ENCODE measurements at places on chromosomes 5 and 9. TPM values are rescaled to one million over a fixed set of nuclear protein-coding genes. Genes with fewer than 3 reads are reported as not detected.
A peak's percentile ranks its signal among the peaks of the same experiment; 100 is the strongest.

GRCh38 chr9:131167146-131167692 is 41.8 kb downstream of the NUP214 start:
- DNase-seq: no peak

GRCh38 chr5:56164376-56164775 is 68.8 kb downstream of the ANKRD55 start:
- DNase-seq: no peak

The GCNT4 gene
- total RNA-seq: 0.06 TPM

DNA sequence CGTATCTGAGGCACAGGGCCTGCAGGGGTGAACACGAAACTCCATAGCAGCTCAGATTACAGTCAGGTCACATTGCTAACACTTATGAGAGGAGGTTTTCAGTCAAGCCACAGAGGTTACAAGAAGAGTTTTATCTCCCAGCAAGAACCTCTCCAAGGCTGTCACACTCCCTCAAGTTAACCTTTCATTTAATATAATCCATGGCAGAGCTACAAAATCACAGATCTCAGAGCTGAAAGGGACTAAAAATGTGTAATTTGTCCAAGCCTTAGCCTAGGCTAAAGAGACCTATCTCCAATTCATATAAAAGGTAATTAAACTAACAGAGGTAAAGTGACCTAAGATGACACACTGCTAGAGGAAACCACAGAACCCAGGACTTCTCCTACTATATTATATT is 57.2 kb downstream of the MLANA start:
- no peak for DNase-seq

- no peak for DNase-seq
Measured at GRCh38 chr5:92409134-92409533, 1026.0 kb upstream of the ARRDC3 start.

The ZBED3 gene
- 3.3 TPM for total RNA-seq

GRCh38 chr5:102682101-102682647 is 72.9 kb upstream of the PAM start:
- DNase-seq: no peak

DNA sequence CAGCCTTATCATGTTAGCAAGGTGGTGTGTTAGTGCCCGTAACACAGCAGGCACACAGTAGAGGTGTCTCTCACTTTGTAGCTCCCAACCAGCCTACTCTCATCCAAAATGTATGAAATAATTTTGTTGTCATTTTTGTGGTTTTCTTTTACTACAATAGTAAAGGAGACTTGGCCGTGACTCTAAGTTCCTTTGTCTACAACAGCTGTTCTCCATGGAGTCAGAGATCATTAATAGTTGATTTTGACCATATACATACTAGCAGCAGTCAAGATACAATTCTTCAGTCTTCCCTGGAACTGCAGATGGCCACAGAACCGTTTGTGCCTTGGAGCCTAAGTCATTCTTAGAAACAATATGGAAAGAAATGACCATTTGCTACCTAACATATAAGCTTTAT is 567.1 kb downstream of the TLR4 start:
- DNase-seq: no peak

The PCDHB8 gene
- total RNA-seq: 0.14 TPM

The SEMA5A gene
- total RNA-seq: 4.7 TPM

DNA sequence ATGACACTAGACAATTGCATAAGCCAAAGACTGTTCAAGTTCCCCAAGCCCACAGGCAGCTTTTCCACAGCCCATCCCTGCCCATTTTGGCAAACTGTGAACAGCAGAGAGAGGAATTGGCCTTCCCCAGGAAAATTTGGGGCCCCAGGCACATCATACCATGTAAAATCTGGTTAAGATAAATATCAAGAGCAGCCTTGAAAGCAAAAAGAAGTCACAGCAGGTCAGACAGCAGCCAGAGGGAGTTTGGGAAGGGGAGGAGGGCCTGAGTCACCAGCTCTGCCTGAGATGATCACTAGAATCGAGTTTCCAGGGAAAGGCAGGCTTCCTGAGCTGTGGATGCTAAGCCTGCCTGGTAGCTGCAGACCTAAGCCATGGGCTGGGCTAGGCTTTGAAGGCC is 179.2 kb downstream of the RFK start:
- DNase-seq: no peak

DNA sequence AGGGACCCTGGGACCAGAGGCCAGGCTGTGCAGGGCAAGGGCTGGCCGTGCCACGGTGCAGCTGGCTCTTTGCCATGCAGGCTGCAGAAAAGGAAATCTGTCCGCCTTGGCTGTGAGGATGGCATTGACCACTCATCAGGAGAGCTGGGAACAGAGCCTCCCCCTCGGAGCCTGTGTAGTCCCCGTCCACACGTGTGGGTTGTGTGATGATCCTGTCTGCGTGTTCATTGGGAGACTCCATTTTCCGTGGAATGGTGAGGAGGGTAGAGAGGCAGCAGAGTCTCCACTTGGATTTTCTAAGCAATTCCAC is 47.7 kb downstream of the EHMT1 start:
- DNase-seq: no peak

The CEP72 gene
- 22.9 TPM for total RNA-seq

DNA sequence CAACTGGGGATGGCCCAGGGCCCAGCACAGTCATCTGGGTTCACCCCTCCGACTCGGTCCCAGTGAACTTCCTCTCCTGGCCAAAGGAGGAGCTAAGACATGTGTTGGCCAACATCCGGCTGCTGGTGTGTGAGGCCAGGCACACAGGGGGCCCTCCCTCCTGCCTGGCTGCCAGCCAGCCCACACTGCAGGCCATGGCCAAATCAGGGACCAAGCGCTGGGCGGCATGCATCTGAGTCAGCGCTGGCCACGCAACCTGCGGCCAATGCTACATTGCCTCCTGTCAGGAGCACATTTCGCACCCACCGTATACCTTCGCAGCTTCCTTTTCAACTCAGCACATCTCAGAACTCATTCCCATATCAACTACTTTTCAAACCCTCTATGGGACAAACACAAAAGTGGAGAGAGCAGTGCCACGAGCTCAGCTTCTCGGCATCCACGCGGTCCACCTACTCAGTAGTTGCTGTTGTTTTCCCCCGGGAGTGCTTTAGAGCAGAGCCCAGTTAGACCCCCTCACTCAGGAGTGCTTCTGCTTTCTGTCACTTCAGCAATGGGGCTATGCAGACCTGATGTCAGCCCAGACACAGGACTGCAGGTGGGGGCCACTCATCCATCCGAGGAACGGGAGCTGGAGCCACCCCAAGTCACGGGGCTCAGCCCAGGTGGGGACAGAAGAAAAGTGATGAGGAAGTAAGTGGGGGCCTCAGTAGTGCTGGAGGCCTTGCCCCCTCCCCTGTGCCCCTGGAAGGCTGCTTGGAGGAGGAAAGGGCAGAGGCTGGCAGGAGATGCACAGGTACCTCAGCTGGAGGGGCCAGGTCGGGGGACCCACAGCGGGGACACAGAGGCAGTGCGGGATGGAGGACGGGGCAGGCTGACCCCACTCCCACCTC is 13.9 kb downstream of the NINJ1 start:
- DNase-seq: peak; percentile 95

GRCh38 chr9:110579034-110579861 is at the start of gene SVEP1:
Gene SVEP1, minus strand, starts transcription at chr9:110579741. Its CDS starts 198 bp downstream, at chr9:110579543.
- peak; percentile 17 for DNase-seq

GRCh38 chr5:120451445-120451844 is 12.7 kb upstream of the PRR16 start:
- DNase-seq: no peak

DNA sequence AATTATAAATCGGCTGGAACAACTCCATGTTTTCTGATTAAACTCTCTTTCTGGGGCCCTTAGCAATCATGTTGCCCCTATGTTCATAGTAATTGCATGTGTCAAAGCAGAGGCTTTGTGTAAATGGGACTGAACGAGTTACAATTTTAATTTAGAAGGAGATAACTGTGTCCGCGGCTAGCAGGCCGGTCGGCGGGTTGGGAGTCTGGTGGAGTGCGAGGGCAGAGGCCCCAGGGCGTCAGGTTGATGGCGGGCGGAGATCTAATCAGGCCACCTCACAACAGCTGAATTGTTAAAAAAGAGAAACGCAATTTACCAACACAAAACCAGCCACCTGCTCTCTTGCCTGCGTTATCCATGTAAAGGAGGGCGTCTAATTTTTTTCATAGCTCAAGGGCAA is 134.9 kb upstream of the LPCAT1 start:
- DNase-seq: no peak

DNA sequence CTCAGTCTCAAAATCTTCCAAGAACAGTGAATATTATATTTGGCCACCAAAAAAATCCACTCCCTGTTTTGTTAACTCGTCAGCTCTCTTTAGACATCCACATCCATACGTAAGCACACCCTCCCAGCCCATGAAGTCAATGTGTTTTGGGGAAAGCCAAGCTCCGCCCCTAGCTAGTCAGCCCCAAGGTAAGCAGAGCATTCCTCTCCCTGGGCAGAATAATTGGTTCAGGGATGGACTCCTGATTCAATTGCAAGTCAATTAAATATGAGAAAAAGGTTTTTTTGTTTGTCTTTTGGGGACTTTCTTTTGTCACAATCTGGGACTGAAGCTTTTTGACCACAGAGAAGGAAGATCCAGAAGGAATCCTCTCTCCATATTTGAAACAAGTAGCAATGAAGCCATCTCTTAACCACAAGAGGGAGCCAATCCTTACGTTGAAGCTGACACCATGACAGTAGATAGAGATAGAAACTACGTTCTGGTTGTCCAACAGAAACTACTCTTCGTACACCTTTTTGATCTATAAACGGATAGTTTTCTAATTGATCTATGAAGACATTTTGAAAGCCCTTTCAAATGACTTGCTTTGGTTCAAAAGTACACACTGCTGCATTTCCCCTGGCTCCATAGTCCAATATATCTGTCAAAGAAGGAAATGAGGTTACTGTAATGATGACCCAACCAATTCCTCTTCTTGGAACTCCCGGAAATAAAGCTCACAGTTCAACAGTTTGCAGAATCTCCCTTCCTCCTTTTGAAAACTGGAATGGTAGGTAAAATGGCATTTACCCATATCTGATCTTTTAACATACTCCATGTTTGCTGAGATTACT is 166.4 kb downstream of the TLE1 start:
- DNase-seq: peak; percentile 53

- DNase-seq: no peak
Measured at GRCh38 chr9:128841694-128842492, 12.3 kb upstream of the SPOUT1 start.

The CCL27 gene
- not detected for total RNA-seq

GRCh38 chr9:112050544-112051475 is 124.3 kb downstream of the SUSD1 start:
- DNase-seq: no peak

The ADGRD2 gene
- not detected for total RNA-seq

GRCh38 chr9:77402286-77402685 is 225.0 kb downstream of the VPS13A start:
- no peak for DNase-seq

- DNase-seq: no peak
Measured at GRCh38 chr5:83096660-83097339, 19.5 kb downstream of the XRCC4 start.

- DNase-seq: no peak
Measured at GRCh38 chr9:133864011-133864410, 125.9 kb upstream of the SARDH start.

DNA sequence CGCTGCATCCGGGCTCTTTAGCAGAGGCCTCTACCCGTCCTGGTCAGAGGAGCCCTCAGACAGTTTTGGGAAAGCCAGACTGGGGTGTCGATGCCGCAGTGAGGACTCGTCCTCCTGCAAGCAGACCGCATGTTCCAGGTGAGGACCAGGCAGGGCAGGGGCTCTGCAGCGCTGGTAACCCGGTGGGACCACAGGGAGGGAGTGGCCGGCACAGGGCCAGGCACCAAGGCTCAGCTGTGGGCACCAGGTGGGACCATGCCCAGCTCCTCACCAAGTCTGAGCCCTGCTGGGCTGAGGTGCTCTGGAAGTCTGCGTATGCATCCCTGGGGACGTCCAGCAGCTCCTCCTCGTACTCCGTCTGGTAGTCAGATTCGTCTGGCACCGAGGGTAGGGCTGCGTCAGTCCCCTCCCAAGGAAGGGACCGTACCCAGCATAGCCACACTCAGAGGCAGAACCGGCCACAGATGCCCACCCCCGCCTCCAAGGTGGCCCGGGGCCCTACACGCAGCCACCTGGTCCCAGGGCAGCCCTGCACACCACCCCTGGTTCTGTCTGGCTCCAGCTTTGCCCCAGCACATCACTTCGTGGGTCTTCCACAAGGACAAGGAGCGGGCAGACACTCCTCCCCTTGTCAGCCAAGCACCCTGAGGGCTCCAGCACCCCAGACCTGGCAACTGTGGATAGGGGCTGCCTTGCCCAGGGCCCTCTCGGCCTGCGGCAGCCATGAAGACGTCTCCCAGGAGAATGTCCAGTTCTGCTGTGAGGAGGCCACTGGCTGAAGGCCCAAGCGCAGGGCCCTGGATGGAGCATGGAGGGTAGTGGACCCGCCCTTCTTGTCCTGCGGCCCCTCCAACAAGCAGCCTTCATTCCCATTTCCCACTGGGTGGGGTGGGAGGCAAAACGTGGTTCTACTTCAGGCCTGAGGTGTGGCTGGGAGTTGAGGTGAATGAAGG is 1.5 kb upstream of the NSMF start:
- no peak for DNase-seq

DNA sequence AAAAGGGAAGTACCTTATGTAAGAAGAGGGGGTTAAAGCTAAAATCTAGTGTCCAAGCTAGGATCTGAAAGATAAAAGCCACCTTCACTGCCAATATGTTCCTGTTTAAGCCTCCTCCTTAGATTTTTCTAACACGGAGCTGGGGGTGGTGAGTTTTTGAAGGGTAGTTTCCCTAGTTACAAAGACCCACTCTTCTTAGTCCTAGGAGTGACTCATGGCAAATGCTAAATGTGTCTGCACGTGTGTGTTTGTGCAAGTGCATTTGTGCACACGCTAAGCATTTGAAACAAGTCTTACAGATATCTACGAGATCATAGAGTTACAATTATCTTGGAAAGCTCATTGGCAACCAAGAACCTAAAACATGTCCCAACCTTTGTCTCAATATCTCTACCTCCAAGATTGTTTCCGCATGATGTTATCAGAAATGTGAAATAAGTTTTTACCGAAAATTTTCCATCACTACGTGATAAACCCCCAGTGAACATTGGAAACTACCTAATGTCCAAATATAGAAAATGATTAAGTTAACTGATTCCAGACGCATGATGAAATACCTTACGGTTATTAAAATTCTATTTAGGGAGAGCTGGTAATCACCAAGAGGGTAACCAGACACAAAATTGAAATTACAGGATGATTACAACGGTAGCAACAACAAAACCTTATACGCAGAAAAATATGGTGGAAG is 78.0 kb upstream of the HRH2 start:
- no peak for DNase-seq

Data from NCI-H460 (cell line).